MM.1S (cell line): ENCODE measurements at places on chromosomes 7 and 10.

GRCh38 chr7:2876031-2876731, 32.1 kb upstream of the GNA12 start:
- no peak for DNase-seq

GRCh38 chr10:15196021-15196834, 27.7 kb upstream of the NMT2 start:
- no peak for DNase-seq

DNA sequence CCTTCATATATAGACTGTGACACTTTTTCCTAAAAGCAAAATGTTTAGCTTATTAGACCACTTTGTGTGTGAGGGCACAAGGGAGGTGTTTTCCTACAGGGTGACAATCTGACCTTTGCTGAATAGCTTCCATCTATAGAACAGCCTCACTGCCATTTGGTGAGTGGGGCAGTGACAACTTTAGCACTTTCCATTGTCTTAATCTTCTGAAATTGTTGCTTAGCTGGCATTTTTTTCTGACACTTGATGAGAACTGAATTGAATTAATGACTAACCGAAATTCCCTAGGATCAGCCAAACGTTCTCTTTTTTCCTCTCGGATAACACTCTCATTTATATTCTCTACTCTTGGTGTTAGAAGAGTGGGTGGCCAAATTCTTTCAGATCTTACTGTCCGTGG, 30.2 kb downstream of the KDM7A start:
- no peak for DNase-seq

DNA sequence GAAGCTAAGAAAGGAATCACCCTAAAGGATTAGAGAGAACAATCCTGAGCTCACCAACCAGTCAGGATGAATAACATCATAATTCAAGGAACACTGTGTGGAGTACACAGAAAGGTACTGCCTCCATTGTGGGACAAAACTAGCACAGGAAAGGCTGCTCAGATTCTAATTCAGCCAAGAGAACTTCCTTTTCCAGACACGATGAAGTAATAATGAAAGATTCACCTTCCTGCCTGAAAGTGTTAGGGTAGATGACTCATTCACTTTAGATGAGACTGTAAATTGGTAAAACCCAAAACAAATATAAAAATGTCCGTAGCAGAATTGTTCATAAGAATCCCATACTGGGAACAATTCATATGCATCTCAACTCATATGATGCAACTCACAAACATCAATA, 167.2 kb downstream of the CDC14C start:
- DNase-seq, result peak; percentile 37

DNA sequence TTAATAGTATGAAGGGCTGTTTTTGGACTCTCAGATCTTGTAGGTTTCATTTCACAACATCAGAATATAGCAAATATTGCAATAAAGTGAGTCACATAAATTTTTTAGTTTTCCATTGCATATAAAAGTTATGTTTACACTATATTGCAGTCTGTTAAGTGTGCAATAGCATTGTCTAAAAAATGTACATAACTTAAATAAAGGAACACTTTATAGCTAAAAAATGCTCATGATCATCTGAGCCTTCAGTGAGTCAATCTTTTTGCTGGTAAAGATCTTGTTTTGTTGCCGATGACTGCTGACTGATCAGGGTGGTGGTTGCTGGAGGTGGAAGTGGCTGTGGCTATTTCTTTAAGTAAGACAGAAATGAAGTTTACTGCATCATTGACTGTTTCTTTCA, 42.0 kb downstream of the ABCA13 start:
- no peak for DNase-seq

DNA sequence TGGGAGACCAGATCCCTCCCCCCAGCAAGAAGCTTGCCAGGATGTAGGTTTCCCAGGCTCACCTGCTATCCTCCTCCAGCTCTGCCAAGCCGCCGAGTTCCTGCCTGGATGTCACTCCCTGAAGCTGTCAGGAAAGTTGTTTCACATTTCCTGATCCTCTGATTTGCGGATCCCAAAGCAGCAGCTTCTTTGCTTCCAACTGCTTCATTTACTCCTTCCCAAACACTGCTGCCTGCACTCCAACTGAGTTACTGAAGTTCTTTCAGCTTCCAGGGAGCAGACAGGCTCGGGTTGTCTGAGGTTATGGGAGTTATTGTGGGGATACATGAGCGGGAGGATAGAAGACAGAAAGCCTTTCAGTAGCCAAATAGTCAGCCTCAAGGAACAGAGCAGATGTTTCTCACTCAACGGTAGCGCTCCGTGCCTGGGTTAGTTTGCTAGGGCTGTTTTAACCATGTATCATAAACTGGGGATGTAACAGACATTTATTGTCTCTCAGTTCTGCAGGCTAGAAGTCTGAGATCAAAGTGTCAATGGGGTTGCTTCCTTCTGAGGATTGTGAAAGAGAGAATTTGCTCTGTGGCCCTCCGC, 516.0 kb downstream of the REEP3 start:
- DNase-seq, result no peak

- no peak for DNase-seq
These were observed 1.3 kb downstream of the ADAM22 start for GRCh38 chr7:87935384-87935706.

DNA sequence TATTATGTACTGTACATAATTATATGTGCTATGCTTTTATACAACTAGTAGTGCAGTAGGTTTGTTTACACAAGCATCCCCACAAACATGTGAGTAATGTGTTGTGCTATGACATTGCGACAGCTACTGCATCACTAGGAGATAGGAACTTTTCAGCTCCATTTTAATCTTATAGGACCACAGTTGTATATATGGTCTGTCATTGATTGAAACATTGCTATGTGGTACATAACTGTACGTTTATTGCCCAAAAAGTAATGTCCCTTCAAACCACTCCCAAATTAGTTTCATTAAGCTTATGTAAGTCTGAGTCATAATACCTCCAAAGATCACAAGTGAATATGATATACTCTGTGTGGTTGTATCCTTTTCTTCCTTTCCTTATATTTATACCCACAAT, 183.2 kb upstream of the POT1 start:
- no peak for DNase-seq

DNA sequence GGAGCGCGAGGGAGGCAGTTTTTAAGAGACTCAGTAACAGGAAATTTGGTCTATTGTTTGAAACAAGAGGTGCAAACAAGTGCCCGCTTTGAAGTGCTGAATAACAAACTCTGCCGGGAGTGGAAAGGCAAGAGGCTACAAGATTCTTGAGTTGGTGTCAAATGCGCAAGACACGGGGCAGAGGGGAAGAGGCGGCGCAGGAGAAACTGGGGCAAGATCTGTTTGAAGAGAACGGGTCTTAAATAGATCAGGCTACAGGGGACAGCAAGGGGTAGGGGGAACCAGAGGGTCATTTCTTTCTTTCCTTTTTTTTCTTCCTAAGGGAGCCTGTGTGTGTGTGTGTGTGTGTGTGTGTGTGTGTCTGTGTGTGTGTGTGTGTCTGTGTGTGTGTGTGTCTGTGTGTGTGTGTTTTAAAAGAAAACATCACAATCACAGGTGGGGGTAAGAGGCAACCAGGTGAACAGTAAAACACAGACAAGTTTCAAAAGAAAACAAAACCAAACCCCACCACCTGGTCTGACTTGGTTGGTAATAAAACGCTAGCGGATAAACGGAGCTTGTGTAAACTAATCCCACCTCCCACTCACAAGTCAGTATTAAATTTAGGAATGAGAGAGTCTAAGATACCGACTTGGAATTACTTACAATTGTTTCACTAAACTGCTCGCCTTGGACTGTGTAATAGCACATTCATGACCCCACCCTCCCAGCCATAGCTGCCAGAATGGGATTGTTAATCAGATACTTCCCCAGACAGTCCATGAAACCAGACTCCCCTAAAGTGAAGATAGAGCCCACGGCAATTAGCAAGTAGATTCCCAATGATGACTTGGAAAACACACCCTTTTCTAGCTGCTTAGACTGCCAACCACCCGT, 13.1 kb upstream of the CUX1 start:
- DNase-seq, result no peak

DNA sequence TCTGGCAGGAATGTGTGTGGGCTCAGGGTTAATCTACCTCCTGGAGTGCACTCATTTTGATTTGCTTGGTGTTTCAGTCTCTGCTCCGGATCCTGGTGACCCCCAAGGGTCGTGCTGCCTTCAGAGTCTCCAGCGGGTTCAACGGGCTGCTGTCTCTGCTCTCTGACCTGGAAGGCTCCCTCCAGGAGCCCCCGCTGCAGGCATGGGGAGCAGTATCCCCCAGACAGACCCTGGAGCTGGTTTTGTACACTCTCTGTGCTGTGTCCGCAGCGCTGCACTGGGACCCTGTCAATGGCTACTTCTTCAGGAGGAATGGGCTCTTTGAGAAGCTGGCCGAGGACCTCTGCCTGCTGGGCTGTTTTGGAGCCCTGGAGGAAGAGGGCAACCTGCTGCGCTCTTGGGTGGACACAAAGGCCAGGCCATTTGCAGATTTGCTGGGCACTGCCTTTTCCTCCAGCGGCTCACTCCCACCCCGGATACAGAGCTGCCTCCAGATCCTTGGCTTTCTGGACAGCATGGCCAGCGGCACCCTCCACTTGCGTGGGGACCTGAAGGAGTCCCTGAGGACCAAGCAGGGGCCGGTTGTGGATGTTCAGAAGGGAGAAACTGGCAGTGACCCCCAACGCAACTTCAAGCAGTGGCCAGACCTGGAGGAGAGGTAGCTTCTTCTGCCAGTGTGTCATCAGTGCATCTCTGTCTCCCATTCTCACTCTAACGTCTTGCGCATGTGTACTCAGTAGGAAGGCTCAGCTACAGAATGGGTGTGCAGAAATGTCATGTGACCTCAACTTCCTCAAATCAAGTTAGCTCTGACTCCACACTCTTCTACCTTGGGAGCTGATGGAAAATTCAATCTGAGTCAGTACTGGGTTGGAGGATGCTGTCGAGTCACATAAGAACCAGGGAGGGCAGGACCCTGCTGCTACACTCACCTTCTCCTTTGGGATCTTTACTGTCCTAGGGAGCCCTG, 58.5 kb downstream of the WDFY4 start:
- no peak for DNase-seq

GRCh38 chr7:95269640-95270039, 54.7 kb downstream of the PON1 start:
- no peak for DNase-seq

DNA sequence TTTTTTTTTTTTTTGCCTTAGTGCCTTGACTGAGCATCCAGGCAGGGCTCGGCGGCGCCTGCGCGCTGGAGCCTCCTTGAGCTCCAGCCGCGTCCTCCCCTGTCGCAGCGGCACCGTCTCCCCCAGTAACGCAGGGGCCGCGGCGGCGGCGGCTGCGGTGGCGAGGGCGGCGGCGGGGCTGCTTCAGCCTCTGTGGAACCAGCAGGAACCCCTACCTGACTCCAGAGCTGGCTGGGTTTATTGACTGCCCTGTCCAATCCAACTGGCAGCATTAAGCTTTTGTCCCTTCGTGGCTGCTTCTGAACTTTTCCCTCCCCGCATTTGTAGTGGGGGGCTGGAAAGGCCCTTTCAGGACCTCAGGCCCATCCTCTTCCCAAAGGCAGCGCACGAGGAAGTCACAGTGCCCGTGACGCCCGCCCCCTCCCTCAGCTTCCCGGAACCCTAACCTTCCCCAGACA, at the start of gene GPR85:
TSS of gene GPR85 (minus strand) at position 397 of the 458 bp plus-strand sequence. CDS start 2,106 bp downstream, outside the sequence.
- no peak for DNase-seq

DNA sequence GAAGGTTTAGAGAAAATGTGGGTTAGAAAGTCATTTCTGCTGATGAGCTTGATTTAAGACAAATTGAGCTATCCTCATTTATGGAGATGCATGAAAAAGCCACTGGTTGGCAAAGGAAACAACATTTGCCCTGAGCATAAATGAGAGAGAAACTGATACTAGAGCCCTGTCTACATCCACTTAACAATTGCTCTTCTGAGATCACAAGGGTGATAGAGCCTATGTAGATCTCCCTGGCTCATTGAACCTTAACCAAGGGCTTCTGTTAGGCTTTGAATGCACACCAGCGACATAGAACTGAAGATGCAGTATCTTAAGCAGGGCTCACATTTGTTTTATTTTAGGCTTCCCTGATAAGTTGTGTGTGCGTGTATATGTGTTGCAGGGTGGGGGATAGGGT, 35.0 kb downstream of the GPR141 start:
- no peak for DNase-seq

GRCh38 chr10:15558136-15558535, 161.6 kb downstream of the ITGA8 start:
- DNase-seq, result no peak
